ENCODE measurements at places on chromosomes 1 and 21. TPM values are rescaled to one million over a fixed set of nuclear protein-coding genes. Genes with fewer than 3 reads are reported as not detected.

CDK11B gene
- total RNA-seq: 27.9 TPM

RAB13 gene
- 90.1 TPM for total RNA-seq

DRAXIN gene
- total RNA-seq: not detected

KCNQ4 gene
- 2.3 TPM for total RNA-seq

SHISA4 gene
- total RNA-seq: 37.7 TPM

CD2 gene
- total RNA-seq: 2.1 TPM

RAB25 gene
- not detected for total RNA-seq
